MG63 (cell line): ENCODE measurements at places on chromosomes 1 and 21. TPM values are rescaled to one million over a fixed set of nuclear protein-coding genes. Genes with fewer than 3 reads are reported as not detected.

BSND gene
- total RNA-seq: not detected in 2 replicates

LCE1B gene
- total RNA-seq: not detected in 2 replicates

SPTA1 gene
- total RNA-seq: not detected in 2 replicates

CR2 gene
- not detected in 2 replicates for total RNA-seq

CCDC17 gene
- total RNA-seq: not detected in 2 replicates

PCAT6 gene
- not detected in 2 replicates for total RNA-seq

CCDC190 gene
- not detected in 2 replicates for total RNA-seq

TRIM45 gene
- total RNA-seq: 3.0 and 15.2 TPM in 2 replicates
